ENCODE measurements at places on chromosomes 13 and 19. TPM values are rescaled to one million over a fixed set of nuclear protein-coding genes. Genes with fewer than 3 reads are reported as not detected.
A peak's percentile ranks its signal among the peaks of the same experiment; 100 is the strongest.

DNA sequence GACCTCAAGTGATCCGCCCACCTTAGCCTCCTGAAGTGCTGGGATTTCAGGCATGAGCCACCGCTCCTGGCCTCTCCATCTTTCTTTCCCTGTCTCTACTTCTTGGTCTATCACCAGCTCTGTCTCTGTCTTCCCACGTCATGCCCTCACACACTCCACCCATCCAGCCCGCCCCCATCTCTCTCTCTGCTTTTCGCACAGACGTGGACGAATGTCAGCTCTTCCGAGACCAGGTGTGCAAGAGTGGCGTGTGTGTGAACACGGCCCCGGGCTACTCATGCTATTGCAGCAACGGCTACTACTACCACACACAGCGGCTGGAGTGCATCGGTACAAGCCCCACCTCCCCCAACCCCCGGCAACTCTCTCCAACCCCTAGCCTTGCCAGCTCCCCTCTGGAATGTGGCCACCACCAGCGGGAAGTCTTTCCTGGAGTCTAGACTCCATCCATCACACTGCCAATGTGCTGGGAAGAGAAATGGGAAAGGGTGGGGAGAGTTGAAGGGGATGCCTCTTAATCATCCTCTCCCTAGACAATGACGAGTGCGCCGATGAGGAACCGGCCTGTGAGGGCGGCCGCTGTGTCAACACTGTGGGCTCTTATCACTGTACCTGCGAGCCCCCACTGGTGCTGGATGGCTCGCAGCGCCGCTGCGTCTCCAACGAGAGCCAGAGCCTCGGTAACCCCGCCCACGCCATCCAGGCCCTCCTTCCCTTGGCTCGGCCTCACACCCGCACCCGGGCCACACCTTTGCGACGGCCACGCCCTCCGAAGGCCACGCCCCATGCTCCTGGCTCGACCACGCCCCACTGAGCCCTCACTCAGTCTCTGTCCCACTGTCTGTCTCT, 22.5 kb downstream of the LTBP4 start:
- H3K4me1 ChIP-seq: peaks cover 7% of the 10 kb centered on the region
- no peak for DNase-seq
- peak overlapping the region; percentile 74 for H3K27ac ChIP-seq
- no peaks in the 10 kb centered on the region for H3K27me3 ChIP-seq

DNA sequence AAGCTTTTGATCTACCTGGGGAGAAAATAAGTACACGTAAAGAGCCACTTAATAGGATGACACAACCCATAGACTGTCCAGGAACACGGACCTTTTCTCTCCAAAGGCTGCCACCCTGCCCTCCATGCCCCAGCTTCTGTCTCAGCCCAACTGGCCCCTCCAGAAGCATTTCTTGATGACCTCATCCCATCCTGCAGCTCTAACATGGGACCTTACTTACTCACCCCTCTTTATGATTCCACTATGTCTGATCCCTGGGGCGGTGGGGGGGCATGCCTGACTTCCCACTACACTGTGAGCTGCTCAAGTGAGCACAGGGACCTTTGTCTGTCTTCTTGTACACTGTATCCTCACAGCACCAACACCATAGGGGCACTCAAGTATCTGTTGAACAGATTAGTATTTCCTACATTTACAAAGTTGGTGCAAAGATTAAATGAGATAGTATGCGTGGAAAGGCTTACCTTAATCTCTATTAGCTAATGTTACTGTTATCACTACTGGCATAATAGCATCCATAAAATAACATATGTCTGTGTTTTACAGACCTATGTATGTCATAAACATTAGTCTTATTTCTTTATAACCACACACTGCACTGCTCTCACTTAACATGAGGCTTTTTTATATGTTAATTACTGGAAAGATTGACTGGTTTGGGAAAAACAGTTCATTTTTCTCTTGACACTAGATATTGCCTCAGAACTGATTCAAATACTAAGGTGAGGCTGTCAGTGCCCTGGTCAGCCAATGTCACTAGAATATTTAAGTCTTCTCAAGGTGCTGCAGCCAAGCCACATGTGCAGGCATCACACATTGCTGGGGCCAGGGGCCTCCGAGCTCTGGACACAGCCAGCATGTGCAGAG, 100.9 kb downstream of the FOXO1 start:
- H3K4me3 ChIP-seq: no peak overlapping the region
- peaks cover 4% of the 10 kb centered on the region for H3K36me3 ChIP-seq
- H3K4me1 ChIP-seq: peaks cover 35% of the 10 kb centered on the region
- no peaks in the 10 kb centered on the region for H3K27me3 ChIP-seq
- no peak for DNase-seq

DNA sequence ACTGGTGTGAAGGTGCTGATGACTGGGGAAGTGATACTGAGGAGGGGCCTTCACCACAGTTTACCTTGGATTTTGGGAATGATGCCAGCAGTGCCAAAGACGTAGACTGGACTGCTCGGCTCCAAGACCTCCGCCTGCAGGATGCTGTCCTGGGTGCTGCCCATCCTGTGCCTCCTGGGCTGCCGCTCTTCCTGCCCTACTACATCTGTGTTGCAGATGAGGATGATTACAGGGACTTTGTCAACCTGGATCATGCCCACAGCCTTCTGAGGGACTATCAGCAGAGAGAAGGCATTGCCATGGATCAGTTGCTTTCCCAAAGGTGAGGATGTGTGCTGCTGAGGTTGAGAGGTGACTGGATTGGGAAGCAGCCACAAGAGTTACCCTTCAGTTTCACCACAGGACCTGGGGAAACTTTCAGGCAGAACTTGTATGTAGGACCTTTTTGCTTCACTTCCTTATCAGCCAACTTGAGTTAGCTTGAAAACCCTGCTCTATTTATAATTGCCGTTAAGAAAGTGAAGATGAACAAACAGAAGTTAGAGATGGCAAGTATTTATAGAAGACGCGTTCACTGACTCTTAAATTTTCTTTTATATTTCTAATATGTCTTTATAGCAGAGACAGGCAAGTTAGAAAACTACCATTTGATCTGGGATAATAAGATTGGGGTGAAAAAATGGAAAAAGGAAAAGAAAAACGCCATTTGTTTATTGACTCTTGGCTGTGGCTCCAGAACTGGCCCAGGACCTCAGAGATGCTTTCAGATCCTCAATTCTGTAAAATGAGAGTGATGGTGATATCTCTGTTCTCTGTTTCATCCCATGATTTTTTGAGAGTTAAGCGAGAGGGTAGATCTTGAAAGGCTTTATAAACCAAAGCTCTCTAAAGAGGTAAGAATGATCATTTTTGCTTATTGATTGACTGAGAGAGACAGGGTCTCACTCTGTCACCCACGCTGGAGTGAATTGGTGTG, 5.3 kb downstream of the PDCD2L start:
- no peak for DNase-seq
- H3K4me3 ChIP-seq: no peak overlapping the region
- peaks cover 11% of the 10 kb centered on the region for H3K36me3 ChIP-seq
- no peaks in the 10 kb centered on the region for H3K27me3 ChIP-seq

GRCh38 chr13:112451512-112452379, 75.6 kb downstream of the SPACA7 start:
- DNase-seq: no peak
- peaks cover 17% of the 10 kb centered on the region for H3K27me3 ChIP-seq
- no peaks in the 10 kb centered on the region for H3K36me3 ChIP-seq
- H3K27ac ChIP-seq: no peak overlapping the region

GRCh38 chr13:62290542-62290941, 874.9 kb upstream of the PCDH20 start:
- no peak overlapping the region for H3K27ac ChIP-seq
- no peaks in the 10 kb centered on the region for H3K27me3 ChIP-seq
- no peak for DNase-seq
- no peak overlapping the region for H3K4me3 ChIP-seq
- H3K36me3 ChIP-seq: no peaks in the 10 kb centered on the region

DNA sequence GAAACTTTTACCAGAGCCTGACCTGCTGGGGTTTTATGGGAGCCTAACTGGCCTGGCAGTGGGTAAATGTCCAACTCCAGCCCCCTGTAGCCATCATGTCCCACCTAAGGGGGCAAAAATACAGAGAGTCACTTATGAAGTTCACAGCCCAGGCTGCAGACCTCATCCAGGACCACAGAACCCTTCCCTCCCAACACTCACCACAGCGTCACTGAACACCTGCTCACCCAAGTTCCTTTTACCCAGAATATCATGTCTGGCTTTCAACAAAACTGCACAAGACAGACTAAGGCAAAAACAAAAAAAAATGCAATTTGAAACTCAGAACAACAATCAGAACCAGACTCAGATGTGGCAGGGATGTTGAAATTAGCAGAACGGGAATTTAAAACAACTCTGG, 6.4 kb downstream of the CEACAM3 start:
- no peak overlapping the region for H3K27ac ChIP-seq
- peaks cover 9% of the 10 kb centered on the region for H3K27me3 ChIP-seq
- no peak overlapping the region for H3K4me3 ChIP-seq
- DNase-seq: no peak

The FCER2 gene
- not detected for total RNA-seq

The PDCD2L gene
- total RNA-seq: 10.1 TPM

The ZNF813 gene
- 7.6 TPM for total RNA-seq

All from type B pancreatic cell (in vitro differentiated cells).